ENCODE measurements at places on chromosomes 6 and 20.

- H3K36me3 ChIP-seq, result no peaks in the 10 kb centered on the region
- no peaks in the 10 kb centered on the region for H3K27me3 ChIP-seq
- H3K4me1 ChIP-seq, result peaks cover 6% of the 10 kb centered on the region
- H3K4me3 ChIP-seq, result no peak overlapping the region
- DNase-seq, result no peak
- no peak overlapping the region for H3K27ac ChIP-seq
Observed at GRCh38 chr6:79384845-79385244, 150.4 kb upstream of the HMGN3 start.

DNA sequence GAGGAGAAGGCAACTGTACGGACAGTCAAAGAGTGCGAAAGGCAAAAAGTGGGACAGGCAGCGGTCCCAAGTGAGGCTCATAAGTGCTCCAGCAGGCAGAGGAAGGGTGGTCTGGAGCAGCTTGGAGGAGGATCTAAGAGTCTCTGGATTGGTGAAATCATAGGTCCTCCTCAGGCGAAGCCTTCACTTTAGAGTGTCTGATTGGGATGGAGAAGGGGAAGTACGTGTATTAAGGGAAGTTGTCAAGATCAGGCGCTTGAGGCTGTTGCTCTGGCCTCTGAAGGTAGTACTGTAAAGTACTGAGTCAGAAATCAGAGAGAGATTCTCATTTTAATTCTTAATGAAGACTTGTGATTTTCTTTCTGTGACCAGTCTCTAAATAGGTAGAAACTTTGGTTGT, 185.6 kb downstream of the KIF16B start:
- no peak overlapping the region for H3K27ac ChIP-seq
- H3K36me3 ChIP-seq, result peaks cover 12% of the 10 kb centered on the region
- H3K27me3 ChIP-seq, result no peaks in the 10 kb centered on the region
- H3K4me3 ChIP-seq, result no peak overlapping the region
- H3K4me1 ChIP-seq, result no peaks in the 10 kb centered on the region
- DNase-seq, result no peak

DNA sequence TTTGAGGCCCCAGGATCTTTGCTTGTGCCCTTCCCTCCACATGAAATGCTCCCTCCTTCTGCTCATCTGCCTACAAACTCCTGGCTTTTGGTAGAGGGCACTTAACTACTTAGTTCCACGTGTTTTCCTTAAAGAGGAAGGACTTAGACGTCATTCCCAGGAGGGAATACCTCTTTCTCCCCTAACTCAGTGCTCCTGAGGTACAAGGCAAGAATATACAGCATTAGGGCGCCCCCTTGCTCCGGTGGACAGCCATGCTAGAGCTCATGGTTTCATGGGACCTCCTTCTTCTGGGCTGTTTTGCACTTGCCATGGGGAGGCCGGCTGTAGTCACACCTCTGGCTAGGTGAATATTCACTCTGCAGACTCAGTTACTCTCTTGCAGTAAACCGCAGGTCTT, 93.8 kb upstream of the LY86 start:
- H3K4me1 ChIP-seq, result peaks cover 14% of the 10 kb centered on the region
- H3K27ac ChIP-seq, result no peak overlapping the region
- H3K4me3 ChIP-seq, result no peak overlapping the region
- peak; percentile 82 for DNase-seq

- H3K4me3 ChIP-seq, result no peak overlapping the region
- DNase-seq, result no peak
- H3K27ac ChIP-seq, result no peak overlapping the region
Observed at GRCh38 chr6:133088931-133089695, 152.0 kb upstream of the EYA4 start.

DNA sequence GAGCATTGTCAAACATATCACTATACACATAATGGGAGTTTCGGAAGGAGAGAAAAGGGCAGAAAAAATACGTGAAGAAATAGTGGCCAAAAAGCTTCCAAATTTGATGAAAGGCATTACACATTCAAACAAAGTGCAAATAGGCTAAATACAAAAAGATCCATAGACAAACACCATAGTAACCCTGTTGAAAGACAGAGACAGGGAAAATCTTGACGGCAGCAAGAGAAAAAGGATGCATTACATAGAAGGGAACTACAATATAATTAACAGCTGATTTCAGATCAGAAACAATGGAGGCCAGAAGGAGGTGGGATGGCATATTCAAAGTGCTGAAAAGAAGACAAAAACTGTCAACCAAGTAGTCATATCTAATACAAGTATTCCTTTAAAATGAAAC, 170.8 kb downstream of the MRPL14 start:
- peaks cover 5% of the 10 kb centered on the region for H3K4me1 ChIP-seq
- no peak overlapping the region for H3K27ac ChIP-seq
- no peaks in the 10 kb centered on the region for H3K27me3 ChIP-seq
- no peak overlapping the region for H3K4me3 ChIP-seq
- DNase-seq, result no peak

DNA sequence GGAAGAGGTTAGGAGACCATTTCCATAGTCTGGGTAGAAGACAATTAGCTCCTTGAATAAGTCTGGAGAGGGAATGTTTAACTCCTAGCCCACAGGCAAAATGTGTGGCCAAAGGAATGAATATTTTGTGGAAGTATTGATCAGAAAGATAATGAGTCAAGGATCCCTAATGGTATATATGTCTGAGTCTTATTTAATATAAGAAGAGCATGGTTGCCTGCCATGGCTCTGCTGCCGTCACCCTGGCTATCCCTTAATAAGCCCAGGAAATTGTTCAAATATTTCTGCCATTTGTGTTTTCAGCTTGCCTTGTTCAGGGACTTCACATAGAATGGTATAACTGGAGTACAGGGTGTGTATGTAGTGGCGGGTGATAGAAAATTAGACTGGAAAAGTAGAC, 18.1 kb upstream of the CALHM6 start:
- peaks cover 22% of the 10 kb centered on the region for H3K36me3 ChIP-seq
- no peaks in the 10 kb centered on the region for H3K27me3 ChIP-seq
- DNase-seq, result no peak
- no peak overlapping the region for H3K27ac ChIP-seq
- H3K4me3 ChIP-seq, result no peak overlapping the region

GRCh38 chr6:63904650-63905248, 269.1 kb downstream of the PHF3 start:
- H3K4me3 ChIP-seq, result no peak overlapping the region
- DNase-seq, result peak; percentile 35
- peaks cover 12% of the 10 kb centered on the region for H3K4me1 ChIP-seq
- H3K36me3 ChIP-seq, result no peaks in the 10 kb centered on the region
- H3K27me3 ChIP-seq, result no peaks in the 10 kb centered on the region

GRCh38 chr6:167506443-167507301, 181.8 kb downstream of the TTLL2 start:
- DNase-seq, result no peak
- H3K4me1 ChIP-seq, result no peaks in the 10 kb centered on the region
- H3K36me3 ChIP-seq, result no peaks in the 10 kb centered on the region
- peaks cover 33% of the 10 kb centered on the region for H3K27me3 ChIP-seq
- H3K27ac ChIP-seq, result no peak overlapping the region

GRCh38 chr6:163923658-163924411, 509.3 kb downstream of the QKI start:
- H3K4me1 ChIP-seq, result no peaks in the 10 kb centered on the region
- no peak overlapping the region for H3K27ac ChIP-seq
- H3K27me3 ChIP-seq, result no peaks in the 10 kb centered on the region
- no peaks in the 10 kb centered on the region for H3K36me3 ChIP-seq
- no peak overlapping the region for H3K4me3 ChIP-seq
- DNase-seq, result no peak

DNA sequence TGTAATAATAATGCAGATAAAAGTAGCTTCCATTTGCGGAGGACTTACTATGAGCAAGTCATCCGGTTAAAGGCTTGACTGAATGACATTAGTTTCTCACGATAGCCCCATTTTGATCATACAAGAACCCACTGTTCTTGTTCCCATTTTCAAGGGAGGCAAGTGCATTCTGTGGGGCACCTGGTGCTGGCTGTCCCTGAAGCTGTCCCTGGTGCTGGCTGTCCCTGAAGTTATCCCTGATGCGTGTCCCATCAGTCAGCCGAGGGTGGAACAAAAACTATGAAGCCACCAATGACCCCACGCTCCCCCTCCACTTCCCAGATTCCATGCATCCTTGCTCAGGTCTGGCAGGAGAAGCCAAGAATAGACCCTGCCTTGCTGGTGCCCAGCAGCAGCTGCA, 95.3 kb downstream of the EDN3 start:
- no peak overlapping the region for H3K27ac ChIP-seq
- DNase-seq, result no peak
- no peaks in the 10 kb centered on the region for H3K36me3 ChIP-seq
- no peak overlapping the region for H3K4me3 ChIP-seq
- H3K4me1 ChIP-seq, result no peaks in the 10 kb centered on the region

DNA sequence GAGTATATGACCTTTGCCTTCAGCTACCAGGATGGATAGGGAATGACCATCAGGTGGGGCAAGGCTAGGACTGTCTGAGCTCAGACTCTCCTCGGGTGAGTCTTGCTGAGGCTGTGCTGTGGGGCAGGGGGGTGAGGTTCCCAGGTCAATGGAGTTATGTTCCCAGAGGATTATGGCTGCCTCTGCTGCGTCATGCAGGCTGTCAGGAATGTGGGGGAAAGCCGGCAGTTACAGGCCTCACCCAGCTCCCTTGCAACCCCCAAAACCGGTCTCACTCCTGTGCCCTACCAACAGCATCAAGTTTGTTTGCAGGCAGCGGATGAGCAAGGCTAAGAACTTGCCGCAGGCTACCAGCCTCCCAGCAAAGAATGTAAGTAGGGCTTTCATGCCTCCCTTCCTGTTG, 93.5 kb downstream of the ESR1 start:
- H3K36me3 ChIP-seq, result peaks cover 6% of the 10 kb centered on the region
- peaks cover 20% of the 10 kb centered on the region for H3K4me1 ChIP-seq
- DNase-seq, result peak; percentile 76
- no peaks in the 10 kb centered on the region for H3K27me3 ChIP-seq
- no peak overlapping the region for H3K4me3 ChIP-seq
- H3K27ac ChIP-seq, result peak overlapping the region; percentile 77

GRCh38 chr20:59055302-59055701, 12.7 kb upstream of the PRELID3B start:
- peaks cover 32% of the 10 kb centered on the region for H3K27me3 ChIP-seq
- DNase-seq, result peak; percentile 39
- no peak overlapping the region for H3K27ac ChIP-seq

DNA sequence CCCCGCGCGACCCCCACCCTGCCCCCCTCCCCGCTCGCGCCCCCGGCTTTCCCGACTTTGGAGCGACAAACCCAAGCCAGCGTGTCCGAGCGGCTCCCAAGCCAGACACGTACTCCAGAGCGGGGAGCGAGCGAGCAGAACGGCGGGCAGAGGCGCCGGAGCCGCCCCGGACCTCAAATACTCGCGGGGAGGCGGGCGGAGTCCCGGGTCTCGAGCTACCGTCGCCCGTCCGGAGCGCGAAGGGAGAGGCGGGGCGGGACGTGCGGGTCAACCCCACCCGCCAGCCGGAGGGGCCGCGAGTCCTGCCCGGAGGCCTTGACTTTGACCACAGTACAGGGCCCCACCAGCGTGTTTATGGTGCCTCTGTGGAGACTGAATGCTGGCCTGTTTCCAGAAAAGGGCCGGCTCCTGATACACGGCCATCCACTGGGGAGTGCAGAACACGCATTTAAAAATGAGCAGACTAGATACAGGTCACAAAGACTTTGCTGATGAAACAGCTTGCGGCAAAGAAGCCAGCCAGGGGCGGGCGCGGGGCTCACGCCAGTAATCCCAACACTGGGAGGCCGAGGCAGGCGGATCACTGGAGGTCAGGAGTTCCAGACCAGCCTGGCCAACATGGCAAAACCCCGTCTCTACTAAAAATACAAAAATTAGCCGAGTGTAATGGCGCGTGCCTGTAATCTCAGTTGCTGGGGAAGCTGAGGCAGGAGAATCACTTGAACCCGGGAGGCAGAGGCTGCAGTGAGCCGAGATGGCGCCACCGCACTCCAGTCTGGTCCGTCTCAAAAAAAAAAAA, at the start of gene SERPINB6:
Gene SERPINB6, minus strand, starts transcription at position 148 of the 799 bp plus-strand sequence. CDS start 12,235 bp downstream, outside the sequence.
- peaks cover 6% of the 10 kb centered on the region for H3K4me1 ChIP-seq
- H3K36me3 ChIP-seq, result peaks cover 5% of the 10 kb centered on the region
- H3K27ac ChIP-seq, result peak within 1 kb of the TSS; percentile 79
- DNase-seq, result peak; percentile 59
- peak within 1 kb of the TSS; percentile 81 for H3K4me3 ChIP-seq
- H3K27me3 ChIP-seq, result no peaks in the 10 kb centered on the region

DNA sequence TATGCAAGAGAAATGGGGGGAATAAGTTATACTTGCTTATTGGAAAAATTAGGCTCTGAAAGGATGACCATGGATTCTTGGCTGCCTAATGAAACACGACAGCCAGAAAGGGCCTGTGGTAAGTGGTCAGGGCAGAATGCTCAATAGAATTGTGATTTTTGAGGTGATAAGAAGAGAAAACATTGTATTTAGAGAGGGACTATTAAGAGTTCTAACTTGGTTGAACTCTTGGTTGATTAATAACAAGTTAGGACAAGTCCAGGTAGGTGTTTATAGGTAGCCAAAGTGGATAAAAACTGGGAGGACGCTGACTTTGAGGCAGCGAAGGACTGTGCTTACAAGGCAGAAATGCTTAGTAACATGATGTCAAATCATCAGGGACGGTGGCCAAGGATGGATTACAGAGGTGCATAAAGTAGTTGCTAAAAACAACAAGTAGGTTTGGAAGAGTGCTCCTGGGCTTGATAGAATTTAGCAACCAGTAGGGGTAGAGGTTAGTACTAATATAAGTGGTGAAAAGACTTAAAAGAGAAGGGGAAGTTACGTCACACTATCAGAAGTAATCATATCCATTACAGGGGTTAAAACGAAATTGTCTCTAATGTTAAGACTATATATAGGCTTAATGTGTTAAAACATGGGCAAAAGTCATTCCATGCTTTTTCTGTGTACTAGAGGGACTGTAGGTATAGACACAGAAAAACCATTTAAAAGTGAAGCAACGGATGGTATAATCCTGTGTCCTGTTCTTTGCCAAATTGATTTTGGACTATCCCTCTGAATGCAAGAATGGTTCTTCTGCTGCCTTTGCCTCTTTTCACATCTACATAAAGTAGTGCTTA, 98.6 kb downstream of the EYA4 start:
- H3K4me3 ChIP-seq, result no peak overlapping the region
- no peaks in the 10 kb centered on the region for H3K4me1 ChIP-seq
- no peak overlapping the region for H3K27ac ChIP-seq
- DNase-seq, result no peak

DNA sequence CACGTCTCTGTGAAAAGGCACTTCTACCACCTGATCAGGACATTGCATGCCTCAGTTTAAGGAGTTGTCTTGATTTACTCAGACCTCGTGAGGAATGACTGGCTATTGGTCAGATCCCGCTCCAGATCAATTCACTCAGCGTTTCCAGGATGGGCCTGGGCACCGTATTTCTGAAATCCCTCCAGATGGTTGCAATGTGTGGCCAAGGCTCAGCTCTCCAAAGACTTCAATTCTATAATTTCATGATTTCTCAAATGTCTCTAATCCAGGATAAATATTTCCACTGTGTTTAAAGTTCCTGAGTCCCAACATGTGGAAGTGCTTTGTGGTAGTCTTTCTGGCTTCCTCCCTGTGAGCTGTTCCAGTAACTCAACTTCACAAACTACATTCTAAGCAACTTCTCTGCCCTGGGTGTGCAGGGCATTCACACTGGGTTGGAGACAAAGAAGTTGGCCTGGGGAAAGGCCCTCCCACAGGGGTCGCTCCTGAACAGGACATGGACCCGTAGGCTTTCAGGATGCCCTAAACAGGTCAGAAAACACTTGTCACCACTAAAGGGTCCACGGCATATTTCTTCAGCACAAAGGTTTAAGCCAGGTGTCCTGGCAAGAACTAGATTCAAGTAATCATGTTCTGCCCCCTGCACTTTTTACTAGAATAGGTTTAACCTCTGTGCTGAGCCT, 212.1 kb downstream of the WDR27 start:
- H3K4me3 ChIP-seq, result no peak overlapping the region
- H3K4me1 ChIP-seq, result no peaks in the 10 kb centered on the region
- no peak overlapping the region for H3K27ac ChIP-seq

GRCh38 chr6:45983062-45983461, 32.6 kb downstream of the CLIC5 start:
- no peak for DNase-seq
- H3K27ac ChIP-seq, result no peak overlapping the region
- no peaks in the 10 kb centered on the region for H3K4me1 ChIP-seq
- H3K27me3 ChIP-seq, result no peaks in the 10 kb centered on the region
- no peak overlapping the region for H3K4me3 ChIP-seq
